Activated T-helper 17 cell treated with anti-CD3 and anti-CD28 coated beads, Interleukin-2, amount 50 U/mL, for 72 hours (primary cell): ENCODE measurements at places on chromosomes 3 and 15.
A peak's percentile ranks its signal among the peaks of the same experiment; 100 is the strongest.

DNA sequence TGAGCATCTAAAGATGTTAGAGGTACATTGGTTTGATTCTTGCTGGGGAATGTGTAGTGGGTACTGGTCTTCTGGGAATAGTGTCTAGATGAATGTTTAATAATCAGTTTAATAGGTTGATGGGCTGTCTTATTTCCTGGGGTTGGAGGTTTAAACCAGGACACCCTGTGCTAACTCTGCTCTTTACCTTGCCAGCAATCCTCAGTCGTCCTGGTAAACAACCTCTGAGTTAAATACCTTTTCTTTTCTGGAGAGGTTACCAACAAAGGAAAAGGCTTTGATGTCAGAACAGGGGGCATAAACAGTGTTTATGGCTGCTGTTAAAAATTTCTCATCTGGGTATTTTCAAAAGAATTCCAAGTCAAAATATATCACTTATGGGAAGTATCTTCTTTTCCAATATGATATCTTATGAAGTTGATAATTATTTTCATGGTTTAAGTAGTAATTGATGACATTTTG, 23.5 kb downstream of the MITF start:
- no peak for ATAC-seq

GRCh38 chr3:13461169-13462124, 18.7 kb upstream of the HDAC11 start:
- ATAC-seq: peak; percentile 88

- ATAC-seq: no peak
Measured at GRCh38 chr15:95693917-95694316, 636.6 kb upstream of the NR2F2 start.

- no peak for ATAC-seq
Measured at GRCh38 chr3:3699816-3700633, 99.2 kb upstream of the LRRN1 start.

DNA sequence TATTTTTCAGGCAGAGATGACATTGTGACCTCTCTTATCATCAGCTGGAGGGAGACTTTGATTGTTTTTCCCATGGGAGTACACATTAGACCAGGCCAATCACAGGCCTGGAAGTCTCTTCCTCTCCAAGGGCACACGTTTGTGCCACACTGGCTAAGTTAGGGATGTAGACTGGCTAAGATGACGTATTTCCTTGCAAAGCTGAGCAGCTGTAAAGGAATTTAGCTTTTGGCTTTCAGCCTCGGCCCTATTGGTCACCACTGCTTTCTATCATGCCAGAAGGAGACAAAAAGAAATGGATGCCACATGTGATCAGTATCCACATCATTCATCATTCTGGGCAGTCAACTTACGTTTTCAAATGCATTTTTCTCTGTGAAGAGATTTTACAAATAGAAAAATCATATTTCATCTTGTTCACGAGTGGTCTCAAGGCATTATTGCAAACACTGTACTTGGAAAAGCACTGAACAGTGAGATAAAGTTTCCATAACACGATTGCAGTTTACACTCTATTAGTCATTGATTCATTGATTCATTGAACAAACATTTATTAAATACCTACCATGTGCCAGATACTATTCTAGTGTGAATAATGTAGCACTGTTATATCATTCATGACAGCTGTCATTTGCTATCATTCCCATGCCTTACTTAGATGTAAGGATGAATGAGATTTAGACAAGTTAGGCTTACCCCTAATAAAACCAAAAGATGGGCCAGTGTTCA, 27.0 kb upstream of the RNF7 start:
- no peak for ATAC-seq

DNA sequence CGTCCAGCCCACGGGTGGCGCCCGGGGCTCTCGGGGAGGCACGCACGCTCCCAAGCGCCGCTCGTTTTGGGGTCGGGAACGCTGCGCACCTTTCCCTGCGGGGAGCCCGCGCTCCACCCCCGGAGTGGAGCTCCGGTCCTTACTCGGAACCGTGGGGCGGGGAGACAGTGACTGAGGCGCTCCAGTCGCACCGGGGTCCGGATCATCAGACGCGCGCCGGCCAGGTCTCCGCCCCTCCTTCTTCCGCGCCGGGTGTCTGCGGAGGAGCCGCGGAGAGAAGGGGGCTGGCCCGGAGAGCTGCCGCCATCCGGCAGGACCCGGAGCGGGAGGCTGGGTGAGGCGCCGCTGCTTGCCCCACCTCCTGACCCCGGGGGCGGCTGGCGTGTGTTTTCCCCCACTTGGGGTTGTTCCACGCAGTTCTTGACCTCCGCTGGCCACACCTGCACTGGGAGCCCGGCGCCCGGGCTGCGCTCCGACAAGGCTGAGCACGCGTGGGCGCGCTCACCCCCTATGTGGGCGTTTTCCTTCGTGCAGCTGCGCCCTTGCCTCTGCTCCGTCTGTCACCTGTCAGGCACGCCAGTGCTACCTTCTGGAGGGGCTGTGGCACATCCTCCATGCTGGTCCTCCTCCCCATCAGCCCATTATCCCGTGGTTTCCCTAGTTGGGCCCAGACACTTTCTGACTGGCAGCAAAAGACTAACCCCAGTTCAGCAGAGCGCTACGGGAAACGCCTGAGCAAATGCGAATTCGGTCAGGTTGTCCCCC, at the start of gene MCF2L2:
TSS of gene MCF2L2 (minus strand) at position 173 of the 765 bp plus-strand sequence. CDS start 642 bp downstream, outside the sequence.
- ATAC-seq: peak; percentile 72

DNA sequence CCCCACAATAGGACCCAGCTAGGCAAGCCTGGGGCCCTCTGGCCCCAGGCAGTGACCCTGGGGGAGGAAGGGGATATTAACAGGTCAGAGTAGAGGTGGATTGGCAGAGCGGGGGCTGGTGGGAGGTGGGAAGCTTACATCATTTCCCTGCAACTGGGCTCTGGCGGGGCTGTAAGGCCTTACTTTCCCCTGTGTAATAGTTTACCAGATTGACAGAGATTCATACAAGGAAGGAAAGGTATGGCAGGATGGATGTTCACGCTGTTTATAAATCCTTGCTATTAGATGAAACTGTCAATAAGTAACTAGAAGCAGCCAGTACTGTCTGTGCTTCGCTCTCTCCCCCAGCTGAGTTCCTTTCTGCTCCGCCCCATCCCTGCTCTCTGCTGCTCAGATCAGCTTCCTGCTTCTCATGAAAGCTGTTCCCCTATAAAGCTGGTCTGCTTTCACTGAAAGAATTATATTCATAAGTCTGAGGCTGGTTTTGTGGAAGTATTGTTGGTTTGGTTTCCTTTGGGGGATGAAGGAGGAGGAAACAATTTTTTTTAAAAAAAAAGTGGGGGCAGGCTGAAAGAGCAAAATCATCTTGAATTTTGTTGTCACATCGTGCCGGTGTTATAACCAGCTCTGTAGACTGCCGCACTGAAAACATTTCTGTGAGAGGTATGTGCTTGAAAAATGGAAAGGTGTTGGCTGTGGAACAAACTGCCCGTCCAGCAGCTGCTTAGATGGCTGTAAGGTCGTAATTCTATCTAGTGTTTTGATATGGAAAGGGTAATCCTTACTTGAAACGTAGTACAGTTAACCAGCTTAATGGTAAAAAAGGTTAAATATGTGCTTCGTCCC, 76.4 kb downstream of the BBX start:
- peak; percentile 94 for ATAC-seq

DNA sequence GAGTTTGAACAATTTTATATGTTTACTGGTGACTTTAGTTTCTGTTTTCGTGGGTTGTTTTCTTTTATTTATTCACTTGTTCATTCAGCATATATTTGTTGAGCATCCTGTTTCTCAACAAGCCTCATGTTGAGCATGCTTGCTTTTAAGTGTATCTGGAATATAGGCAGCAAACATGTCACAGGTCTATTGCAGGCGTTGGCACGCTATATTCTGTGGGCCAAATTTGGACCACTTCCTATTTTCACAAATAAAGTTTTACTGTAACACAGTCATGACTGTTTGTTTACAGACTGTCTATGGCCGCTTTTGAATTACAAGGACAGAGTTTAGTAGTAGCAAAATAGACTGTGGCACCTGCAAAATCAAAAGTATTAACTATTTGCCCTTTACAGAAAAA, 89.6 kb downstream of the THRB start:
- ATAC-seq: no peak

DNA sequence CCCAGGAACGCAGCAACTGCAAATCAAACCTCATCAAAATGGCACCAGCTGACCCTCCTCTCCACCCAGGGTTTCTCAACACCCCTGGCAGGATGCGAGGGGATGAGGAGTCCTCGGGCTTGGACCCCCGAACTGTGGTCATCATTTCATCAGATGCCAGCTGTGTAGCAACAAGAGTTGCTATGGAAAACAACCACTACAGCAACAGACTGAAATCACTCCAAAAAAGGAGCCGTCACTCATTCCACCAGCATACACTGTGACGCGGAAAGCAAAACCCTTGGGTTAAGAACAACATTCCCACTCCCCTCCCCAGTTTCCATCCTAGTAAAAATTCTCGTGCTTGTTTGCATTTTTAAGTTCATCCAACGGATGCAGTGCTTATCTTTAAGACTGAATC, 40.1 kb downstream of the VGLL4 start:
- no peak for ATAC-seq

DNA sequence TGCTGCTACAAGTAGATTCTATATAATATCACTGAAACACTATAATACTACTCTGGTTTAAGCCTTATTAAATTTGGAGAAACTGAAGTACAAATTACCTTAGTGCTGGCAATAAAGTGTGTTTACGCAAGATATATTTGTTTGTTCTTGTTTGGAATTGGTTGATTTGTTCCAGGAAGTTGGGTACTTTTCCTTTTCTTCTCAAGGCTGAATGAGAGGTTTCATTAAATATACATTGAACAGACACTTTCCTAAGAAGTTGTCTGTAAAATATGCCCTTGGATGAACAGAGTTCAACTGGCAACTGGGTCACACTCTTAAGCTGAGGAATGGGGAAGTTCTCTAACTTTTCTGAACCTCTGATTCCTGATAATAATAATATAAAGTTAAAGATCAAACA, 542.1 kb upstream of the NAALADL2 start:
- no peak for ATAC-seq

DNA sequence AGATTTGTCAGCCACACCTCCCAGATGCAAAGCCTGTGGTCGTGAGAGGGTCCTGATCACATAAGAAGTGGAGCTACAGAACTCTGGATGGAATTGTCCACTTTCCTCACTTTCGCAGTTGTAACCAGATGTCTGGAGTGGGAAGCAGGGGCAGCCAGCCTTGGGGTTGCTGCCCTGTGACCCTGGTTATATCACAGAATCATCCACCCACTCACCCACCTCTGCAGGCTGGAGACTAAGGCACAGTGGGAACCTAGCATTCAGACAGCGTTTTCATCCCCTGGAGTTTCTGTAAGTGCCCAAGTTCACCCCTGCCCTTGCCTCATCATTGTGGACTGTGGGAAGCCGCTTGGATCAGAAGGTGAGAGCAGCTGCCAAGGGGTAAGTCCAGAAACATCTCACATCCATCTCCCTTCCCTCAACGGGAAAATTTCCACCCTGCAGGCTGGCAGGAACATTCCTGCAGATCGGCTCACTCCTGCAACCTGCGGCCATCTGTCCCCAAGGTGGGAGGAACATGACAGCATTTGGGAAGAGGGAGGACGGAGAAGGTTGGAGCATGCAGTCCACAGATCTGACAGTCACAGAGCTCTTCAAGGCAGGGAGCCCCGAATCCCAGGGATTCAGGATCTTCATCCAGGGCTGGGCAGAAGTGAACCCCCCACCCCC, 2.9 kb upstream of the IQSEC1 start:
- no peak for ATAC-seq

DNA sequence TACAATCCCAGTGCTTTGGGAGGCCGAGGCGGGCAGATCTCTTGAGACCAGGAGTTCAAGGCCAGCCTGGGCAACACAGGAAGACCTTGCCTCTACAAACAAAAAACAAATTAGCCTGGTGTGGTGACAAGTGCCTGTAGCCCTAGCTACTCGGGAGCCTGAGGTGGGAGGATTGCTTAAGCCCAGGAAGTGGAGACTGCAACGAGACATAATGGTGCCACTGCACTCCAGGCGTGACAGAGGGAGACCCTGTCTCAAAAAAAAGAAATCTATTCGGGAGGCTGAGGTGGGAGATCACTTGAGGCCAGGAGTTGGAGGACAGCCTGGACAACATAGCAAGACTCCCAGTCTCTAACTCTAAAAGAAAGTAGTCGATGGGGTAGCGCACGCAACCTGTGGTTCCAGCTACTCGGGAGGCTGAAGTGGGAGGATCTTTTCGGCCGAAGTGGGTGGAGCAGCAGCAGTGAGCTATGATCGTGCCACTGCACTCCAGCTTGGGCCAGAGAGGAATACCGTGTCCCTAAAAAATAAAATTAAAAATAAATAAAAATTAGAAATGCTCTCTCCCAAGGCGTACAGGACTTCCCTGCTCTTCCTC, 775 bp downstream of the C3orf33 start:
- peak; percentile 42 for ATAC-seq

DNA sequence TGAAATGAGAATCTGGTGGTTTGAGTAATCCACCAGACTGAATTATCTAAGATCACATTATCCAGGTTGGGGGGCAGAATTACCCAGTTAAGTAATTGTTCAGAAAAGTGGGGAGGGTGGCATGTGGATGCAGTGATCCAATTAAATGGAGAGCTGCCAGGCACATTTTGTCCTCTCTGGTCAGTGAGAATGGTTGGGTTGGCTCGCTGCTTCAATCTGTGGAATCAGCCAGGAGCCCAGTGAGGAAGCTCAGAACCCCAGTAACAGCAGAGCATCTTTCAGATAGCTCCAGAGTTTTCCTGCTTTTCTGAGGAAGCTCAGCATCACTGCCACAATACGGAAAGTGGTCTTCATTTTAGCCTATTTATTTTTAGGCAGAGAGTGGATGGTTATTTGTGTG, 6.4 kb upstream of the EXOG start:
- ATAC-seq: no peak

GRCh38 chr3:195771646-195772300, 40.0 kb downstream of the MUC4 start:
- ATAC-seq: no peak
